Fibroblast of upper back skin (primary cell): ENCODE measurements at places on chromosomes 5 and 9.

GRCh38 chr9:580652-581342 lies 260.7 kb upstream of the DMRT1 start:
- no peak for DNase-seq

- no peak for DNase-seq
These were observed 478 bp downstream of the TEX10 start for GRCh38 chr9:100352201-100352726.

DNA sequence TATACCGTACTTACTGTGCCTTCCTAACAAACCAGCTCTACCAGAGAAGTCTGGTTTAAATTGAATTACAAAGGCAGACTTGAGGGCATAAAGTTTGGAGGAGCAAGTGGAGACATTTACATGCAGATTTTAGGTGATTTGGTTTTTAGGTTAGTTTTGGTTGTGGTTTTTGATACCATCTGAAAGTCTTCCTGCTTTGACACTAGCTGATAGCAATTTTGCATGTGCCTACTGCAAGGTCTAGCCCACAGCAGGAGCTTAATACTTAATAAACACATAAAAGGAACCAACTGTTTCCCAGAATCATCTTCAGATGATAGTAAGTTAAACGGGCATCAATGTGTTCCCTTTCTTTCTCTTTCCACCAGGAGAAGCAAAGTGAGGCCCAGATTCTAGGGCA lies 3.4 kb upstream of the ESM1 start:
- DNase-seq = no peak

DNA sequence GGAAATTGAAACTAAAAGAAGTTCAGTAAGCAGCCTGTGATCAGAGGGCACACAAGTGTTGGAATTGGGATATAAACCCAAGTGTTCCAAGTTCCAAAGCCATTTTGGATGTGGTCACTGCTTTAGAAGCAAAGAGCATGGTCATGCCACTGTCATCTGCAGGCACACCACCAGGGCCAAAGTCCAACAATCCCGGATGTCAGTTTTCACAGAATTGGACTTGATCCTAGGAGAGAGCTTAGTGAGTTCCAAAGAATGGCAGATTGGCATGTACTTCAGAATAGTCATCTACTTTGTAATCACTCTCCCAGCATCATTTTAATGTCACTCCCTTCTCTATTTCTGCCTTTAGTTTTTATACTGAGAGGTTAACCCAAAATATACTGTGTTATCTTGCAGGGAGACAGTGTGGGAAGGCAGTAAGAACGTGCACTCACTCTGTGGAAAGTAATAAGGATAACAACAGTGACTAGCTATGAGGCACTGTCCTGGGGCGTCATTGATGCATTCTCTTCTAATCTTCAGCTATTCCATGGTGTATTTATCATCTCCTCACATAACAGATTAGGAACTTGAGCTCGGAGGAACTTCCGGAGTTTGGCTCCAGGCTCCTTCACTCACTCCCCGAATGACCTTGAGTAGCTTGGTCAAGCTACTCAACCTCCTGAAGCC lies 388.0 kb downstream of the ACTL7B start:
- no peak for DNase-seq

GRCh38 chr9:1048811-1049210 lies 1.3 kb upstream of the DMRT2 start:
- no peak for DNase-seq

- DNase-seq = no peak
These were observed 1258.0 kb upstream of the CDH9 start for GRCh38 chr5:28296254-28297013.

- DNase-seq = no peak
These were observed 10.9 kb downstream of the SEC16A start for GRCh38 chr9:136471802-136472487.

- DNase-seq = no peak
These were observed 65.5 kb downstream of the PLK2 start for GRCh38 chr5:58394339-58394738.

DNA sequence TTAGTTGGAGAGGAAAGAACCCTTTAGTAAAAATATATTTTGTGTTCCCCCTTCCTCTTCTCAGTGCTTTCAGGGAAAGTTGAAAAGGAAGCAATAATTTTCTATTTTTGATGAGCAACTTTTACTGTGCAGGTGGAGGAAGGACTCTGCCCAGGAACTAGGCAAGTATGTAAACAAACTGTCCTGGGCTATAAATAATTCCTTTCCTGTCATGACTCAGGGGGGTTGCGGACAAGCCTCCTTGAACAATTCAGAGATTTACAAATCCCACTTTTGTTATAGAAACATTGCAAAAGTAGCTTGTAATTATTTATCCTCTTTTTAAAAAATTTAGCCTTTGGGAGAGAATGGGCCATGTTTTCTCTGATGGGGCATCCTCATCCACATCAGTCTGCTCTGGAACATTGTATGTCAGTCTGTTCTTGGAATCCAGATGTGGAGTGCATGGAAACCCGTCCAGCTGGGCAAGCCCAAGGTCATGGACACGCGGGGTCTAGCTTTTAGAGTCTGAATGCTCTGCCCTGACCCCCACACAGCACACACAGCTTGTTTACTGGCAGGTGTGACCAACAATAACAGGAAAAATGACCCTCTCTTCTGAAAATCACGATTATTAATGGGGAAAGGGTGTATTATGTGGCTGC lies 127.6 kb downstream of the GADD45G start:
- DNase-seq = peak; percentile 19

- DNase-seq = no peak
These were observed 29.2 kb upstream of the CEP120 start for GRCh38 chr5:123452401-123452800.

DNA sequence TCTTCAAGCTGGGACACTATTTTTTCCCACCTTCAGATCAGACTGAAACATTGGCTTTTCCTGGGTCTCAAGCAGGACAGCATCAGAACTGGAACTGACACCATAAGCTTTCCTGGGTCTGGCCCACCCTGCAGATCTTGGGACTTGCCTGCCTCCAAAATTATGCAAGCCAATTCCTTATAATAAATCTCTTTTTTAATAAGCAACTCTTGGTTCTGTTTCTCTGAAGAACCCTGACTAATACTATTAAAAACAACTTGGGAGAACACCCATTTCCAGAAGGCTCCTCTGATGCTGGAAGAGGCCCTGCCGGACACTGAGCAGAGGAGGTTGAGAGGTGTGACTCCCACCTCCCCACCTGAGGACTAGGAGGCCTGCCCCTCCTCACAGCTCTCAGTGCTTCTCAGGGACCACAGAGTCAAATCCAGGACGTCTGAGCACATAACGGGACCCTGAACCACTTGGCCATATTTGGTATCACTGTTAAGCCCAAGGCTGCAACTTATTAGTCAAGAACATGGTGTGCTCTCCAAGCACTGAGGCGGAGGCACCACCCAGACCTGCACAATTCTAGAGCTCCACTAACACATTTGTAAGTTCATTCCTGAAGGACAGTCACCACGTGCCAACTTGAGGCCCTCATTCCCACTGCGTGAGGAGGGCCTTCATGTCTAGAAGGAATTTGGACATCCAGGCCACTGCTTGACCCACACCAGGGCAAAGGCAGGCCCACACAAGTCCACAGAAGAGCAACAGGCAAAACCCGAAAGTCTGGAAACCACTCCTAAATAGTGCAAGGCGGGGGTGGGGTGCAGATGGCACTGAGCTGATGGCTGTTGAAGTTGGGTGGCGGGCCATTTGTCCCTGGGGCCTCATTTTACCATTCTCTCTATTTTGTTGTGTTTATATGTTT lies 9.5 kb downstream of the SHC3 start:
- DNase-seq = no peak

DNA sequence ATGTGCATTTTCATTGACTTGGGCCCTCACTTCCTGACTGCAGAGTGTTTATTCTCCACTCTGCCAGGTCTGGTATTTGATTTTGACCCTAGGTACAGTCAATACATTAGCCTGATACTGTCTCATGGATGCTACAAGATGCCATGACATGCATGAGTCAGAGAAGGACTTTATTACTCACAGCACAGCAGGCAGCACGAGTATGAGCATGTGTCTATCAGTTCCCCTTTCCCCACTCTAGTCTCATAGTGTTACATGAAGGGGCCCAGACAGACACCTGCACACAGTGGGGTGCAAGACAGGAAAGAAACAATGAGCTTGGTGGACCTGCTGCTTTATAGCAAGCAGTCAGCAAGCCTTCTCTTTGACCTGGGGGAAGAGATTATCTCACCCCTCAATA lies 19.6 kb downstream of the ITGA2 start:
- peak; percentile 56 for DNase-seq

DNA sequence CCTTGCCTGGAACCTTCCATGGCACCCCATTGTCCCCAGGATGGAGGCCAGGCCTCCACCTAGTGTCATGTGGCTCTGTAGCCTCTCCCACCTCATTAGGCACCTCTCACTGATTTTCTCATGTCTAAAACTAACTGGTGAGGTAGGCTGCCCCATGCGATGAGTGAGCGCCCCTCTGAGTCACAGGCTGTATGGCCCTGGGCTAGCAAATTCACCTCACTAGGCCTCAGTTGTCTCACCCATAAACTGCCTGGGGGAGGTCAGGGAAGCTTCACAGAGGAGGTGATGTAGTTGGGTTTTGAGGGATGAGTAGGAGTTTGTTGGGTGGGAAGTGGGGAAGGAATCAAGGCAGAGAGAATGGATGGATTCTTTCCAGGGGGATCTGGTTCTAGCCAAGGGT lies 8.8 kb downstream of the RXRA start:
- DNase-seq = no peak

DNA sequence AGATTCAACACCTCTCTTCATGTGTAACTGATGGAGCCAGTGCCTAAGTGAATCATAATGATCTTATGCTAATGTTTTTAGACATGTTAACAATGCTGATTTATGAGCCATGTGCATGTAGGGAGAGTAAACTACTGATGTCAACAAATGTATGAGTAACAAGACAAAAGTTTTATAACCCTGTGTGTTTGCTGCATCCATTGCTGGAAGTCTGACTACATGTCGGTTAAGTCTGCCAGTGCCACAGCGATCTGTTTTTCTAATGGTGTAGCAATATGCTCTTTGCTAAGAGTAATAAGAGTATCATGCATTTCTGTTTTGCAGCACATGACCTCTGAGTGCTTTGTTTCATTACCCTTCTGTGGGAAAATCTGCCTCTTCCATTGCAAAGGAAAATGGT lies 26.4 kb upstream of the TMOD1 start:
- DNase-seq = no peak

DNA sequence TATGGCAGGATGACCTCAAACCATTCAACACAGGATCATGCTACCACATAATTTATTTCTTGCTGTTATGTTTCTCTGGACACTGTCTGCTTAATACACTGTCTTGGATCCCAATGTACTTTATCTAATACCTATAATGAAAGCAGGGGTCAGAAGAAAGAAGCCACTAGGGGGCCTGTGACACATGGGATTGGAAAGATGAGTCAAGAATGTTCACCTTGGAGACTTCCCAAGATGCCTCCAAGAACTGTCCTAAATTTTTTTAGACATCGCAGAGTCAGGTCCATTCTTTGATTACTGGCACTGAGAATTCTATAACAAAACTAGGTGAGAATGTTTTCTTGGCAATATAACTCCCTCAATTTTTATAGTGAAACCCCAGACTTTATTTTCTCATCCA lies 305.8 kb upstream of the SMARCA2 start:
- DNase-seq = peak; percentile 8

DNA sequence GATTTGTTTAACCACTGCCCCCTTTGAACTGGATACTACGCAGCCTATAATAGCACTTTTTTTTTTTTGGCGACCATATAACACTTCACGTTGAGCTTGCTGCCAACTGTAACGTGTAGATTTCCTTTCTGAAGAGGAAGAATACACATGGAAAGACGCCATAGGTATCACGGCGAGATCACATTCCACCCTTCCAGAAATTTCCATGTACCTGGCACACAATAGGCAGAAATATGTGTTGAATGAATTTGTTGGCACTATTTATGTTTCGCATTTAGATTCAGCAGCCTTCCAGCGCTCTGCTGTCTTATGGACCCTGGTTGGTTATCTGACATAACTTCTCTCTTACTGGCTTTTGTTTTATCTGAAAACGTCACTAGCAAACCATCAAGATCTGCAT lies 250.3 kb downstream of the SLIT3 start:
- no peak for DNase-seq

DNA sequence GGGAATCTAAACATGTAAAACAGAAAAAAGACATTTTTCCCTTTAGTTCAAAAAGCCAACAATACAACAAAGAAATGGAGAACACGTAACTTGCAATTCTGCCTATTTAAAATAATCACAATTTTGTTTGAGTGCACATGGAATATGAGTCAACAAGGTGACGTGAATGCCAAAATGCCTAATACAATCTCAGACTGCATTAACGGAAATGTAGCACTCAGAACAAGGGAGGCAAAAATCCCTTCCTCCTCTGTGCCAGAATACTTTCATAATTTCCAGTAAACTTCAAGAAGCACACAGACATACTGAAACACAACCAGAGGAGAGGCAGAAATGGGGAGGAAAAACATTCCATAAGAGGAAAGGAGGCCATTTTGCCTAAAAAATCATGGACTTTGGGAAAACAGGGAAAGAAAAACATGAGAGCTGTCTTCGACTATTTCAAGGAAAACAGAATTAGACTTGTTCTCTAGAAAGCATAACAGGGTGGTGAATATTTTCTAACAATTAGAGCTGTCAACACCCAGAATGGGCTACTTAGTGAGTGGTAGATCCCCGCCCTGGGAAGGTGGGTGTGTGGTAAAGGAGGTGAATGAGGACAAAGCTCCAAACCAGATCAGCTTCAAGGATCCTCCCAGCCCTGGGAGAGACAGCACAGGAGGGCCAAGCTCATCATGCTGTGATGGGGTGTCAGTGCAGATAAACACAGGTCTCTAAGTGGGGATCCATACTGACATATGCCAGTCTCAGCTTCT lies 48.2 kb downstream of the ABCA1 start:
- DNase-seq = peak; percentile 58

DNA sequence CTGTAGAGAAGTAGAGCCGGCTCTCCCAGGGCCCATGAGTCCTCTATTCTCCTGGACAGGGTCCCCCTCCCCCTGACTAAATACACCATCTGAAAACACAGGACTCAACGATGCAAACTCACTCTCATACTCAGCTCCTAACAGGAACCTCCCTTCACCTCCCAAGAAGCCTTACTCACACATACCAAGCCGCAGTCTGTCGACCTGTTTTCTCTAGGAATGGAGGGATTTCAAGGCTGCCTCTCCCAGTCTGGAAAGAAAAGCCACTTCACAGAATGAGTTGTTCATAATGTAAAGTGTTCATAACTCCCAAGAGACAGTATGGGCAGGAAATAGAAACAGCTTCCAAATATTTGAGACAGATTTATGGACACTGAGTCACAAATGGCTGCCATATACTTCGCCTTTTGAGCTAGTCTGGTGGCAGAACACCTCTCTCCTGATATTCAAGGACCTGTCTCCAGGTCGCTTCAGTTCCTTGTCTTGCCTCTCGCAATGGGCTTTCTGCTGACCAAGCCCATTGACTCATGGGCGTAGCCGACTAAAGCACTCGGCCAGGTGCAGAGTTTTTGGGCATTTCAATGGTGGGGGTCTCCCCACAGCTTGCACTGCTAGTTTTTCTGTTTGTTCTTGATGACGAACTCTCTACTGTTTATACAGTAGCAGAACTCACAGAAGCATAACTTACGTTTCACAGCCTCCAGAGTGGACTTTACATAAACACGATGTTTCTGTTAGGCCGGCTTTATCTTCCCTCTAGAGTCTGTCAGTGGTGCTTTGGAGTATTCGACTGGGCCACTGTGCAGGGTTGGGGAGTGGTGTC lies 25.0 kb upstream of the IL17B start:
- peak; percentile 100 for DNase-seq

- DNase-seq = no peak
These were observed 29.2 kb downstream of the IRX4 start for GRCh38 chr5:1853531-1853930.

GRCh38 chr5:178207917-178208280 lies 3.6 kb downstream of the HNRNPAB start:
- DNase-seq = no peak
